Stimulated activated CD4-positive, alpha-beta T cell treated with anti-CD3 and anti-CD28 coated beads, Interleukin-15, amount 100 ng/mL, for 48 hours (primary cell): ENCODE measurements at places on chromosomes 7 and 10.
A peak's percentile ranks its signal among the peaks of the same experiment; 100 is the strongest.

GRCh38 chr7:50982626-50983025, 199.9 kb upstream of the GRB10 start:
- DNase-seq = no peak

GRCh38 chr10:119724593-119725516, 995 bp upstream of the INPP5F start:
- no peak for DNase-seq

DNA sequence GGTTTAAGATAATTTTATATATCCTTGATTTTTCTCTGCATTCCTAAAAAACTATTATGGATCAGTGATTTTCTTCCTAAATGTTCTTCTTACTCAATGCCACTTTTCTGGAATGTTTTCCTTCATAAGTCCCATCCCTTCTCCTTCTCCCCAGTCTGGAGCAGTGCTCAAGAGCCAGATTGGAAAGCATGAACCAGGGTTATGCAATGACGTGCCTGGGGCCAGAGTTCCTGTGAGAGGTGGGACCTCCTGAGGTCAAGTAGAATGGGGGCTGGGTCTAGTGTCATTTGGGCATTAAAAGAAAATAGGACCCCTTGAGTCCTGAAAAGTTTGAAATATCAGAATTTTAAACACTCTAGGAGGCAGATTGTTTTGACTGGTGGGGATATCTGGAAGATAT, 132.0 kb upstream of the NPY start:
- DNase-seq = no peak

DNA sequence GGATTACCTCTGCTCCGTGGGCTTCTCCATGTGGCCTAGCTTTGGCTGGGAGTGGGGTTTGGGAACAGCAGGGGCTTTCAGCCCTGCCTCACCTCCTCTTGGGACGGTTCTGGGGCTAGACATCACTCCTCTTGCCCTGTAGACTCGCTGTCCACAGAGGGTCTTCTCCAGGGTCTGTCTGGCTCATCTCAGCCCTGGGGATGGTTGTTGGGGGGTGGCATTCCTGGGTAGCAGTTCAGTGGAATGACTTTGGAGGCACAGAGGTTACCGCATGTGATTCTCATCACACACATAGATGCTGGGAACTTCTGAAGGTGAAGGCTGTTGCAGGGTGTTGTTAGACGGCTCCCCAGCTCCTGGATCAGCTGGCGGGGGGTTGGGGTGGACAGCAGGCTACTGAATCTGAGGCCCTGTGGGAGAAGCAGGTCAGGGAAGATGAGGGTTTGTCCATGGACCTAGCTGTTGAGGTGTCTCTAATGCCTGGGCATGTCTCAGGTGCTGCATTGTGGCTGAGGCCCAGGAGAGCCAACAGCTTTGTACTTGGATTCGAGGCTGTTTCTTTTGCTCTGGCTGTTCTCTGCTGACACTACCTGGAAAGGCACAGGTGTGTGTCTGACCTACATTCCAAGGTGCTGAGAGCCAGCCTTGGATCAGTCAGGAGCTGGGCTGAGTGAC, 23.8 kb downstream of the RAMP3 start:
- DNase-seq = no peak

GRCh38 chr10:16644146-16644545, 122.5 kb upstream of the C1QL3 start:
- DNase-seq = no peak

- DNase-seq = no peak
Observed at GRCh38 chr10:42645516-42645915, 7.1 kb upstream of the ZNF33B start.

DNA sequence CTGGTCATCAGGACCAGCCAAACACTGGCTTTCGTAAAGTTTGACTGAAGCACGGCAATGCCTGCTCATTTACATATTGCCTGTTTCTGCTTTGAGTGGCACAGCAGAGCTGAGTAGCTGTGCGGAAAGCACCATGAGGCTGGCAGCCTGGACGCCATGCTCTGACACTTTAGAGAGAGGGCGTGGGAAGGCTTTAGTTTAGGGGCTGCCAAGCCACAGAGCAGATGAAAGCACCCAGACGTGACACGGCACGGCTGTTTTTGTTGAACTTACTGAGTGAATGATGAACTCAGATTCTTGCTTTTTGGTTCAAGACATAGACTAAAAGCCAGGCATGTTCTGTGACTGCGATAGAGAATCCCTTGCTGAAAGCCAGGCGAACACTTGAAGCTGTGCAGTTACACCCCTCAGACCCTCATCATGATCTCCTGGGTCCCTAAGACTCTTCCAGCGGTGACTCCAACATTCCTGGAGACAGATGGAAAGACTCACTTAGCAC, 182.1 kb downstream of the ZMYND11 start:
- no peak for DNase-seq

GRCh38 chr10:93816123-93816747, 58.5 kb downstream of the LGI1 start:
- DNase-seq = peak; percentile 14

DNA sequence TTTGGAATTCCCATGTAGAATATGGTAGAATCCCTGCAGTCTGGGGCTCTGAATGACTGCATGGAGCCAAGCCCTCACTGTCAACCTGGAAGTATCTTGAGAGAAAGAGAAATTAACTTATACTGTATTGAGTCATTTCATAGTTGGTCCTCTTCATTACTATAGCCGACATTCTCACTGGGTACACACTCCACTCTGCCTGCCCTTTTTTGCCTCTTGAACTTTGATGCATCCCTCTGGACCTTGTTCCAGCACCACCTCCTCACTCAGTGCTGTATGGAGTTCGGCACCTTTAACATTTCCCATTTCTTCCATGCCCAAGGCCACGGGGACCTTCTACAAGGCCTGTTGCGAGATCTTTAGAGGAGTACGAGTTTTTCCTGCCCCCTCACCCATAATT, 4.6 kb upstream of the ARHGAP22 start:
- DNase-seq = no peak

- DNase-seq = no peak
Observed at GRCh38 chr7:82067628-82068264, 297.9 kb upstream of the HGF start.

DNA sequence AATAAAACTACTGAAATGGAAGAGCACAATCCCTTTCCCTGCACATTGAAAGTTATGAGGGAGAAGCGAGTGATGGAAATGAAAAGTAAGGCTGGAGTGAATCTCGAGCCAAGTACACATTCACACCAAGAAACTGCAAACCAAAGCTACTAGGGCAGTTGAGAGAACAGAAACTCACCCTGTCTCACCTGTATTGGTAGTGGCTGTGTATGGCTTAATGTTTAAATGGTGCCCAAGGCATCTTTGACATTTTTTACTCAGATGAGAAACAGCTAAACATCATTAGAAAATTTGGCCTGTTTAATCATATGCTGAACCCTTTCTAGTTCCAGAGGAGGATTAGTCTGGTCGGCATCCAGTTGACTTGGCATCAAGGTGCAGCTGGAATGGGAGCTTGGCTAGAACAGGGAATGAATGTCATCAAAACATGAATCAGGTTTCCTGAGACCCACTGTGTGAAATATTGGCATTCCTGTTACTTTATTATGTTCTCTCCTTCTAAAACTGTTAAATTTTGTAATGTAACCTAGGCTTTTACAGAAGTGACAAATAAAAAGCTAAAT, 840.8 kb downstream of the GRM8 start:
- DNase-seq = no peak

- DNase-seq = no peak
Observed at GRCh38 chr10:34505338-34505737, 309.8 kb downstream of the PARD3 start.

GRCh38 chr10:43698156-43698555, 49.5 kb upstream of the ZNF32 start:
- no peak for DNase-seq

DNA sequence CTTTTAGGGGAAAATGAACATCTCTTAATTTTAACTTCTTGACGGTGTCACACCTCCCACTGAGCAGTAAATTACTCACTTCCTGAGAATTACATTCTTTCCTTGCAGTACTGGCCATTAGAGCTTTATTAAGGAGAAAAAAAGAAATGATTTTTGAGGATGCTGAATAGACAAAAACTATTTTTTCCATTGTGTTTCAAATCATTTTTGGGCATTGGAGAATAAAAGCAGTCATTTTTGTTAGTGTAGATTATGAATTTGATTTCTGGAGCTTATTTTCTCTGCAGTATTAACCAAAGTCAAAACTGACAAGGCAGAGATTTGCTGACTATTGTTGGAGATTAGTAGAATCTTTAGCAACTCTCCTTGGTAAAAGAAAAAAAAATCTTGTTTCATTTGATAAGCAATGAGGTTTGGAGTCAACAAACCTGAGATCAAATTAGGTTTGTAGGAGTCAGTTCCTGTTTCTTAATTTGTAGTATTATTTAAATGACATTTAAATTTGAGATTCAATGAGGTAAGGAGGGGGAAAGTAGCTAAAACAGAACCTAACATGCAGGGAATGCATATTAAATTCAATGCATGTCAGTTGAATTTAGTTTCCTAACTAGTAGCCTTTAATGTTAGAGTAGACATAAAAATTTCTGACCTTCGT, 70.6 kb downstream of the AP3M1 start:
- DNase-seq = no peak

GRCh38 chr10:42753126-42753506, 29.5 kb upstream of the BMS1 start:
- peak; percentile 67 for DNase-seq

GRCh38 chr10:122499491-122499941, 38.2 kb downstream of the HTRA1 start:
- no peak for DNase-seq

DNA sequence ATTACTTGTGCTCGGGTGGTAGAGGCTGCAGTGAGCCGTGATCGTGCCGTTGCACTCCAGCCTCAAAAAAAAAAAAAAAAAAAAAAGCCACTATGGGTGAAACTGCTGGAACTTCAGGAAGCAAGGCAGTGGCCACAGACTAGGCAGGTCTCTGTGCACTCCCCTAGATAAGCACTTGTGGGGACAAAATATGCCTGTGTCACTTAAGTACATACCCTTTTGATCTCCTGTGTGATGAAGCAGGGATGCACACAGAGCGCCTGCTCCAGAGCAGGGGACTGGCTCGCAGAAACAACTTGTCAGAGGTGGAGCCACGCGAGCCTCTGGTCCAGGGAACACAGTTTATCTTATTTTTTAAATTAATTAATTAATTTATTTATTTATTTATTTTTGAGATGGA, 42.9 kb upstream of the PSAP start:
- no peak for DNase-seq

GRCh38 chr10:111551001-111551400, 474.2 kb downstream of the ADRA2A start:
- no peak for DNase-seq

DNA sequence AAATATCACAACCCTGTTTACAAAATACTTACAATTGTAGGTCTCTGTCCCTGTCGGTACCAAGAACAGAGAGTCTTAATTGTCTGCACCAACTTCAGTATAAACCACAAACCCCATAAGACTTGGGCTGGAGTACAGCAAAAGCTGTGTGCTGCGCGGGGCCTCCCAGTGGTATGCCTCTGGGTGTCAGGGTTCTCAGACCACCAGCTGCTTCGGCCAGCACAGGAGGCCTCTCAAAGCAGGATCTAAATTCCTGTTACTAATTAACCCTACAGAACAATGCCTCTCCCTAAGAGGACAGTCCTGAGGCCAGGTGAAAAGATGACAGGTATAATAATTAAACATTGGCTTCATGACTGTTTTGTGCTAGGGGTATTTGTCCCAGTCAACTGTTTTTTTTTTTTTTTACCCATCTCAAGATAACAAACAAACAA, 957 bp upstream of the SVIL start:
- DNase-seq = no peak

- no peak for DNase-seq
Observed at GRCh38 chr10:102648269-102648888, 4.1 kb downstream of the TRIM8 start.

DNA sequence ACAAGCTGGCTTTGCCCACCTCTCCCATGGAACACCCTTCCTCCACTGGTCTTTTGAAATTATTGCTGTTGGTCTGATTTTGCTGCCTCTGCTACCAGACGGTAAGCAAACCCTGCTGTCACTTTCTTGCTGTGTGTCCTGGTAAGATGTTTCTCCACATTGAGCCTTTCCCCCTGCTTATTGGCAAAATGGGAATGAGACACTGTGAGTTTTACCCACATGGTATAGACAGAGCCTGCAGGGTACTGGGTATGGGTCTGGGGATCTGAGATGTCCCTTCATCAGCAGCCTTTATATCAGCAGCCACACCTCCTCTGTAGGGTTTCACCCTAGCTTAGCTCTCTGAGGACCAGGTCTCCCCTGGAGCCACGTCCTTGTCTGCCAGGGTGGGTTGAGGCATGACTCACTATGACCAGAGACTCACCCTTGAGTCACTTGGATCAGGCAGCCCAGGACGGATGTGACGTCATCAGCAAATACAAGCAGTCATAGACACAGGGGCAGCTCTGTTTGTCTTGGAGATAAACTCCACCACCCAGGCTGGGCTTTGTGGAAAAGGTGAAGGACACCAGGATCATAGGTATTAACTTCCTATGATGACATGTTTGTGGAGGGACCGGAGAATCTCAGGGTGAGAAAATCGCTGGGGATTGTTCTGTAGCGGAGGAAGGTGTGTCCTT, 17.9 kb upstream of the BAIAP2L1 start:
- peak; percentile 36 for DNase-seq

- no peak for DNase-seq
Observed at GRCh38 chr10:51272555-51272954, 198.3 kb downstream of the PRKG1 start.

DNA sequence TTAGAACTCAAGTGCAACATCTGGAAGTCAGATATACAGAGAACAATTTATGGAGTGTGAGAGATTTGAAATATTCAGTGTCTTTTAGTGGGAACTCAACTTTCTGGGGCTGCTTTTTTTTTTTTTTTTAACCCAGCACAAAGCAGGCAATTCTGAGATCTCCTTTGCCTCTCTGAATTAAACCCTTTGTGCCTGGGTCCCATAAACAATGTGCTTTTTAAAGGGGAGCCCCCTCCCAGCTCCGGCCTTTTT, 146.8 kb downstream of the CELF2 start:
- no peak for DNase-seq

DNA sequence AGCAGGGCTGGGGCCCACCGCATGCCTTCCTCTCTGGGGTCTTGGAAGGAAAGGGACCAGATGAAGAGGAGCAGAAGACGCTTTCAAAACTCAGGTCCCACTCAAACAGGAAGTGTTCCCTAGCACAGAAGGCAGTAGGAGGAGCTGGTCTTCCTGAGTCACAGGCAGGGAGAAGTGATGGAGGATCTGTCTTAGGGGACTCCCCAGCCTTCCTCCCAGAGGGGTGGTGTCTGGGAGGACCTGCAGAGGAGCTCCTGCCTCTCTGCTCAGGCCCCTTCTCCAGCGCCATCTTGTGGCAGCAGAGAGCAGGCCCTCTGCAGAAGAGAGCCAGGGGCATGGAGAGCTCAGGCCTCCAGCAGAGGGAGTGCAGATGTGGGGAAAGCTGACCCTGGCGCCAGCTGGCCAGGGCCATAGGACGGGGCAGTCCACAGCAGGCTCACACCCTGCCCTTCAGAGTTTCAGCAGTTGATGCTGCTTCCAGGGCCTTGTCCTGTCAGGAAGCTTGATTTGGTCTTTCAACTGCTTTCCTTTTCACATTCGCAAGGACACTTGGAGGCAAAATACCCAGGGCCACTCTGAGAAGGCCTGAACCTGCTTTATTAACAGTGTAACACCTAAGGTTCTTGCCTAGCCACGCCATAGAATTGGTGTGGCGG, 62.2 kb upstream of the TARP start:
- peak; percentile 79 for DNase-seq

GRCh38 chr7:127769696-127770400, 117.9 kb downstream of the SND1 start:
- DNase-seq = no peak
